Smooth muscle cell of trachea (primary cell): ENCODE measurements at places on chromosomes 16 and 17. TPM values are rescaled to one million over a fixed set of nuclear protein-coding genes. Genes with fewer than 3 reads are reported as not detected.

Gene P2RX1
- not detected in 2 replicates for total RNA-seq

Gene CCL1
- not detected in 2 replicates for total RNA-seq

Gene ALOXE3
- under 0.01 TPM in 1 of 2 replicates, not detected in the other for total RNA-seq

Gene ANKFY1
- 49.7 and 60.5 TPM in 2 replicates for total RNA-seq

Gene OTOA
- 0.15 and 0.17 TPM in 2 replicates for total RNA-seq

Gene DPEP1
- total RNA-seq = 0.33 TPM in 1 of 2 replicates, not detected in the other

Gene AGRP
- not detected in 2 replicates for total RNA-seq

Gene ASPSCR1
- 29.4 and 30.8 TPM in 2 replicates for total RNA-seq

Gene CACNB1
- 7.9 and 10.1 TPM in 2 replicates for total RNA-seq

Gene THUMPD1
- 77.8 and 105 TPM in 2 replicates for total RNA-seq

Gene GPR139
- not detected in 2 replicates for total RNA-seq
